NCI-H1105 treated with DMSO at 0.1 percent for 48 hours (cell line): ENCODE measurements at places on chromosomes 2 and 18.

DNA sequence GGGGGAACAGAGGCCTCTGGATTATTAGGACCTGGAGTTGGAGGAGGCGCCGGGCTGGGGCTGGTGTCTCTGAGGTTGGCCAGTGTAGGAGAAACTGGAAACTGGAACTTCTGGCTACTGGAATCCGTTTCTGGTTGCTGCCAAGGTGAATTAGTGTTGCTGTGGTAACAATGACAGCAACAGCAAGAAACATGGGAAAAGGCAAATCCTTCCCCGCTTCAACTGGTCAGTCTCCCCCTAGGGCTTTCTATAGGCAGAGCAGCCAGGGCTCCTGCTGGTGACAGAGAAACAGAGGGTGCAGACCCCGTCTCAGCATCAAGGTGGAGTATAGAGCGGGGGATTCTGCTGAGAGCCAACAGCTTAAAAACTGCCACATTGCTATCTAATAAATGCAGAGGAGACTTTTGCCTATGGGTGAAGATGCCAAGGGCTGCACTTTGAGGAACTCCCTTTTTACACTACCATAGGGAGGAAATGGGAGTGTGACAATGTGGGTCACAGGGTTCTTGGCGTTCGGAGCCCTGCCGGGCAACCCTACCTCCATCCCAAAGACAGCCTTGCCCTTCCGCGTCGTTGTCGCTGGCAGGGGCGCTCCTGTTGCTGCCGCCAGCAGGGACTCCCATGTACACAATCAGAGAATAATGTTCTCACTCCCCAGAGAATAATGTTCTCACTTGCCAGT is 81.4 kb upstream of the CABLES1 start:
- DNase-seq: no peak

DNA sequence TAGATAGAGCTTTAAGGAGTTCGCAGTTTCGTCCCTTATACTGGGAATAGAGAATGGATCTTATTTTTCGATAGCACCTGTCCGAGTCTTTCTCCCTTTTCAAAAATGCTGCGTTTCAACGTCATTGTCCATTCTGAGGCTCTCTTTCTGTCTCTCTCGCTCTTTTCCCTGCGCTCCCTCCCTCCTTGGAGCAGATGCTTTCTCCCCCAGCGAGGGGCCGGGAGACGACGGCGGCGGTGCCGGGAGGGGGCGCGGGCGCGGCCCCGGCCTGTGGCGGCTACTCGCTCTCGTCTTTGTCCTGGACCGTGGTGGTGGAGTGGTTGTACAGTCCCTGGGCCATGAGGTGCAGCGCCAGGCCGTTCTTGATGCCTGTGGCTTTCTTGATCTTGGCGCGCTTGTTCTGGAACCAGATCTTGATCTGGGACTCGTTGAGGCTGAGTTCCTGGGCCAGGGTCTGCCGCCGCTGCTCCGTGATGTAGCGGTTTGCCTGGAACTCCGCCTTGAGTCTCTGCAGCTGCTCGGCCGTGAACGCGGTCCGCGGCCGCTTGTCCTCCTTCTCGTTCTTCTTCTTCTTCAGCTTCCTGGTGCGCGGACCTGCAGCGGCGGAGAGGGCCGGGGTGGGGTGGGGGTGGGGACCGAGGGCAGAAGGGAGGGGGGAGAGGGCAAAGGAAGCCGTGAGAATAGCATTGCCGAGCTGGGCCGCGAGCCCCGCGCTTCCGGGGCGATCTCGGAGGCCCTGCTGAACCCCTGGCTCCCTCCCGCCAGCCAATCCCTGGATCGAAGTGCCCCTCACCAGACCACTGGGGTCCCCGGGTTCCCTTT is 4.6 kb downstream of the EN1 start:
- DNase-seq: no peak

DNA sequence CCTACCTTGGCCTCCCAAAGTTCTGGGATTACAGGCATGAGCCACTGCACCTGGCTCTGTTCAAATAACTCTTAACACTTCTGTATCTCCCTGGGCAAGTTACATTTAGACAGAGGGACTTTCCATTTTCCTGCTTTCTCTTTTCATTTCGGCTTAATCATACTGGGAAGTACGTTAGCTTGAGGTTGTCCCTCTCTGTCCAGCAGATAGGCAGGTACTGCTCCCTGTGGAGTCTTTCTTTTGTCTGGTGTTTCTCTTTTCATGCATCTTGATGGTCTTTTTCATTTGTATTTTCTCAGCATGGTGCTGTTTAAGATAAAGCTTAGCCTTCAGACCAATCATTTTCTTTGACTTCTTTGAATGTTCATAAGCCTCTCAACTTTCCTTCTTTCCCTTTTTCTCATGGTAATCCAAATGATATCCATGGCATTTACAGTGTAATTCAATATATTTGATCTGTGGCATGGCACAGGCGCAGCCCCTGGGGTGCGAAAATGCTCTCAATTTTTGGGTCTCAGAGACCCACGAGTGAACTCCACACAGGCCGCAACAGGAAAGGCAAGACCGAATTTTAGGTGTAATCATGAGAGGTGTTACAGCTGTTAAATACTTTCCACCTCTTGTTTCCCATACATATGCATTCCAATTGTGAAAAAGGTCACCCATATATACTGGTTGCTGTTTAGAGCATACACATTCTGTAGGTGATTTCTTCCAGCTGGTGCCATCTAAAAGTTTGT is 99.9 kb upstream of the MYO3B start:
- no peak for DNase-seq

DNA sequence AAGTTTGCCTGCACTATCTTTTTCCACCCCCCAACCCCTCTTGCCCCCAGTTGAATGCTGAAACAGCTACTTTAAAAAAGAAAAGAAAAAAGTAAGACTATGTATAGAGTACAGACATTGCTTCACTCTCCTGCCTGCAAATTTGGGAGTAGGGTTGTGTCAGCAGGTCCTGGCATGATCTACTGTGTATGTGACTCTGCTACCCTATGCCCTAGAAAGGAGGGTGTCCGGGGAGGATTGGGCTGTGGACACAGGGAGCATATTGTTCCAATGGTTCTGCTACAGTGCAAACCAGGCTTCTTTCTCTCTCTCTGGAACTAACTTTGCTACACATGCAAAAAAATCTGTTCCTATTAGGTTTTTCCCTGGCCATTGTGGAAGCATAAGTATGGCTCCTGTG is 9.9 kb upstream of the ZEB2 start:
- no peak for DNase-seq

DNA sequence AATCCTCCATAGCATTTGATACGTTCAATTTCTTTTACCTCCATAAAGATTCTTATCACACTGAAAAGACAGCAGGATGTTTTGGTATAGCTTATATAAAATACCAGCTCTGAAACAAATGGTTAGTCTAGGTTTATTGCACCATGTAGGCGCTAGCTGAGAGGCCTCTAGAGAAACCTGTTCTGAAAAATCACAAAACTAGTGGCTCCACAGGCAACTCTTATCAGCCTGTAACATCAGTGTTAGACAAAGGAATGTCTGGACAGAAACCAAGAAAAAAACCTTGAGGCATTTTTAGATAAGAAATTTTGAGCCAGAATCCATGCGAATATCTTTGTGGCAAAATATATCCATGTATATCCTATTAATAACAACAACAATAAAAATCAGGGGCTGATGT is 440.4 kb upstream of the MAP2 start:
- DNase-seq: no peak

- peak; percentile 74 for DNase-seq
Measured at GRCh38 chr2:98730053-98730706, 752 bp downstream of the MGAT4A start.

DNA sequence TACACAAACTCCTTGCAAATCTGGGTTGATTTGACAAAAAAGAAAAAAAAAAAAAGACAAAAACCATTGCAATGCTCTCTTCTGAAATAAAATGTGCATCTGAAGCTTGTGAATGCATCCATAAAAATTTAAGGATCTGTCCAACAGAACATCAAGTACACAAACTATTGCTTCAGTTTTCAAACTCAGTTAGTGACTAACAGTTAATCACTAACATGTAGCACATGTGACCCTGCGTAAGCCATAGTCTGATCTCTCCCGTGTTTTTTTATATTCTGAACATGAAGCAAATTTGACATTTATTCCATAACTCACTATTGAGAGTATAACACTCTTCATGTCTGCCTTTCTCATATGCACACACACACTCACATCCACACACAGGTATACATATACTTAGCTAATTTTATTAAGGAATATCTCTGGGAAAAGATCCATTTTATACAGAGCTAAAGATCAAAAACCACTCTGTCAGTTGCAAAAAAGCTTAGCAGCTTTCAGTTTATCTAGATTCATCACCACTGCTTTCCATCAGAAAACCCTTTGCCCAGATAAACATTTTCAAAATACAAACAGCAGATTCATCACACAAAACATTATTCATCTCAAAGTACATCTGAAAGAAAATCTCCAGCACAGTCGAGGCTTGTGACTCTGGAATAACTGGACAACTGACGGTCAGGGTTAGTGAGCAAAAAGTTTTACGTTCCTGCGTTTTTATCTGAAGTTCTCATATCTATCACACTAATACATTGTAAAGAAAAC is 1000.4 kb upstream of the ACVR2A start:
- no peak for DNase-seq

DNA sequence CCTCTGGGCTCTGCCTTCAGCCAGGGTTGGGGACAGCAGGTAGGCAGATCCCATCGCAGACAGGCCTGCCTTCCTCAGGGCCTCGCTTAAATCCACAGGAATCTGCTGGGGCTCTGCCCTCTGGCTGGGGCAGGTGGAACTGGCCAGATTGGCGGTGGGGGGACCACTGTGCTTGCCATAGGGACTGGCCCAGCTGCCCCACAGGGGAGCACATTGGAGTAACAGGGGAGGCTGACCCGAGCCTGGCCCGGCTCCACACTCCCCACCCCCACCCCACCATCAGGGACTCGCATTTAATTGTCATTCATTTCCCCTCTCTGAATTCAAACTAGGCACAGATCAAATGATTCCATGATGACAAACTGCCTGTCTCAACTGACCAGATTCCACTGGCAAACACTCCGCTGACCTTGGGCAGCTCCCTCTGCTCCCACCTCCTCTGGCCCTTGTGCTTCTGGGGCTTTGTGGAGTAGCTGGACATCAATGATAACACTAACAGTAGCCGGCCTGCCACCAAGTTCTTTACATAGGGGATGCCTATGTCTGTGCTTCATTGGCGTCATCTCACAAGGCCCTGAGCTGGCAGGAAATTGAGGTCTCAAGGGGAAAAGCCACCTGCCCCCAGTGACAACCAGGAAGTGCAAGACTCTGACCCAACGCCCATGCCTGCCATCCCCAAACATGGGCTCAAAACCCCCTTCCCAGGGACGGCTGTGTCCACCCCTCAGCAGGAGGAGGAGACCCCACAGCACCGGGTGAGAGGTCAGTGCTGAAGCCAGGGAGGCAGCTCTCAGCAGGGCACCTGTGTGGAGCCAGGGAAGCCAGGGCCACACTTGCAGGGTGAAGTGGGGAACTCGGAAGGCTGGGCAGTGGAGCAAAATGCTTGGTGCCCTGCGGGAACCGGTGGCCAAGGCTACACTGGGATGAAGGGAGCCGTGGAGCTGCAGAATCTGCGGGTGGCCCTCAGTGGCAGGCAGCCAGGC is 2.1 kb upstream of the B3GNT7 start:
- DNase-seq: no peak

DNA sequence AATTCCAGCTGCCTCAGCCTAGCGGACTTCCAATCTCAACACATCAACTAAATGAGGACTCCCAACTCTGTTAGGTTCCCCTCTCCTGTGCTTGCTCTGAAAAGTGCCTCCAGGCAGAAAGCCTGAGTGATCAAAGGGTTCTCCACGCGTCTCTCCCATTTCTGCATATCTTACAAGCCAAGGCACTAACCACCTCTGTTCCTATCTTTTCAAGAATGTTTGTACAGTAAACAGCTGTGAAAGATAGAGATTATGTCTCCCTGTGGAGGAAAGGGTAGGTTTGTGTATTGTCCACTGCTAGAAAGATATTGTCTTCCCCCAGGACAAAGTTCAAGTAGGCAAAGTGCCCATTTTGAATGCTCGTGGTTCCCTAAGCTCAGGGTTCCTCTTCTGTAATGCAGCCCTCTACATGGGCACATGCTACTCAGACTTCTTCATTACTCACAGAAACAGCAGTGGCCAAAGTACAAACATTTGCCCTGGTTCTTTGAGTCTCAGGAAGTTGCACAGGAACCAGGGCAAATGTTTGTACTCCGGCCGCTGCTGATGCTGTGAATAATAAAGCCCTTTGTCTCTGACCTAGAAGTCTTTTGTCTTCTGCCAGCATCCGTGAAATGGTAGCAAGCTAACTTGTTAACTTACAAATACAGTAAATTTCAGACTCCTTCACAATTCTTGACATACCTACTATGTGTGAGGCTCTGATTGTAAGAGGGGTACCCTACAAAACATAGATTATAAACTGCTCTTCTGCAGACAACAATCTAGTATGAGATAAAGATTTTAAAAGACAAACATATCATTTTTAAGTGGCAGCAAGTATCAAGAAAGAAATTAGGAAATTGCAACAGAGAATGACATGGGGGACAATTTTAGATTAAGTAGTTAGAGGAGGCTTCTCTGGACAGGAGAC is 44.5 kb downstream of the PKDCC start:
- DNase-seq: no peak

- no peak for DNase-seq
Measured at GRCh38 chr2:231514951-231515297, 15.3 kb downstream of the NMUR1 start.

- DNase-seq: no peak
Measured at GRCh38 chr18:13613099-13613498, 113.3 kb downstream of the FAM210A start.

GRCh38 chr2:217787160-217787877 is 215.5 kb downstream of the TNS1 start:
- DNase-seq: no peak

GRCh38 chr2:159172403-159172802 is 114.1 kb downstream of the WDSUB1 start:
- DNase-seq: no peak

DNA sequence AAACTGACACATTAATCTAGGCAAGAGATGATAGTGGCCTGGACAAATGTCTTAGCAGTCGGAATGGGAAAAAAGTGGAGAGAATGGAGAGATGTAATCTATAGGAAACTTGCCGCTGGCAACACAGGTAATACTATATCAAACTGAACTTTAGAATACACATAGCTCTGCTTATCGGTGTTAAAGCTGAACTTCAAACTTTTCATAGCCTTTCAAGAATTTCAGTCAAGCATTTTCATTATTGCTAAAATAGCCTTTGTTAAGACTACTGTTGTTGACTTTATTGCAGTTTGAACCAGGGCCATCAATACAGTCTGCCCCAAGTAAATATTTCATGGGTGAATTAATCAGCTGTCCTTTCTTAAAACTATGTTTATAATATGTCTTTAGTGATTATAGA is 12.9 kb upstream of the CHST9 start:
- no peak for DNase-seq

DNA sequence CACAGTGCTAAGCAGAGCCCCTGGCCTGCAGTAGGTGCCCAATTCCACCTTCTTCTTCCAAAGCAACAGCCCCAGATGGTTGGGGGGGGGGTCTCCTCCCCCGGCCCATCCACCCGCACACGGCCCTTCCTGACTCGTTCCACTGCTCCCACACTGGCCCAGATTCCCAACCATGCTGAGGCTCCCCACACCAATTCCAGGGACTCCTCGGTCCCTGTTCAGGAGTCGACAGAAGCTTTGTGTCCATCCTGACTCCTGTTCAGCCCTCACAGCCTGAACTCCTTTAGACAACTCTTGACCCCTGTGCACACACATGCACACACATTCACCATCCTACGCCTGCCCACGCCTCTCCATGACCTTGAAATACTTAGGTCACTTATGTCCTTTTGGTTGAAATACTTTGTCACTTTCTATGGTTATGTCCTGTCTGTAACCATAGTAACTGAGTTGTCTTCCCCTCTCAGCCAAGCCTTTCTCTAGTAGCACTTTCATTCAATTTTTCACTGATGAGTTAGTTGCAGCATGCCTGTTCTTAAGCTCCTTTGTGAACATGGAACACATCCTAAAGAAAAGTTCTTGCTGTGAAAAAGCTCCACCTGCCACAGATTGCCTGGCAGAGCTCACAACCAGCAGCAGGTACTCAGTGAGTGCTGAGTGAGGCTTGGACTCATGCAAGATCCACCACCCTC is 225.8 kb downstream of the SEPTIN10 start:
- DNase-seq: no peak
